Tibial nerve (tissue), 4 donors: ENCODE measurements at places on chromosomes 12 and 14. TPM values are rescaled to one million over a fixed set of nuclear protein-coding genes. Genes with fewer than 3 reads are reported as not detected.

The OTX2 gene
- total RNA-seq, result not detected

The SCN8A gene
- 0.21 TPM for total RNA-seq

The B3GNT4 gene
- not detected for total RNA-seq

The PMEL gene
- 1.6 TPM for total RNA-seq

GRCh38 chr12:32819424-32819823, 63.7 kb upstream of the YARS2 start:
- DNase-seq, result no peak

GRCh38 chr12:132517740-132518100, 27.8 kb downstream of the FBRSL1 start:
- DNase-seq, result no peak

GRCh38 chr12:42338280-42338679, 12.3 kb downstream of the PPHLN1 start:
- DNase-seq, result no peak

GRCh38 chr14:97523936-97524335, 726.8 kb downstream of the VRK1 start:
- DNase-seq, result no peak
